Activated CD4-positive, alpha-beta T cell treated with anti-CD3 and anti-CD28 coated beads for 36 hours (primary cell): ENCODE measurements at places on chromosomes 2 and 18. TPM values are rescaled to one million over a fixed set of nuclear protein-coding genes. Genes with fewer than 3 reads are reported as not detected.

Gene INHBB
- total RNA-seq, result not detected

Gene GNLY
- 18.9 TPM for total RNA-seq

Gene C2orf68
- total RNA-seq, result 47.2 TPM

Gene FSHR
- total RNA-seq, result not detected

Gene PLA2R1
- not detected for total RNA-seq

Gene KHK
- 10.6 TPM for total RNA-seq

Gene TGFA
- total RNA-seq, result 0.07 TPM

Gene CAPN14
- total RNA-seq, result 0.64 TPM

Gene GCA
- total RNA-seq, result 25.5 TPM

Gene LOXHD1
- 0.07 TPM for total RNA-seq

Gene VWC2L
- not detected for total RNA-seq

Gene EIPR1
- total RNA-seq, result 58.2 TPM

Gene GKN2
- total RNA-seq, result not detected

Gene ALMS1
- 24.0 TPM for total RNA-seq

Gene HRH4
- 0.26 TPM for total RNA-seq

Gene STON1
- 1.3 TPM for total RNA-seq

Gene CXCR1
- total RNA-seq, result not detected

Gene UGT1A6
- total RNA-seq, result not detected

Gene RAB1A
- 77.1 TPM for total RNA-seq

Gene CCDC102B
- total RNA-seq, result 1.8 TPM

Gene EN1
- not detected for total RNA-seq

Gene FAM237A
- total RNA-seq, result not detected

Gene CHST9
- total RNA-seq, result not detected

Gene NOP58
- 180 TPM for total RNA-seq

Gene LINC00305
- not detected for total RNA-seq

Gene SATB2
- 0.21 TPM for total RNA-seq

Gene LONRF2
- 0.04 TPM for total RNA-seq

Gene NLRC4
- total RNA-seq, result 0.23 TPM

Gene SP110
- 96.2 TPM for total RNA-seq

Gene EML4
- total RNA-seq, result 74.1 TPM

Gene CRYBA2
- total RNA-seq, result not detected

Gene GALNT5
- total RNA-seq, result 0.04 TPM

Gene FER1L5
- total RNA-seq, result not detected

Gene CLEC4F
- total RNA-seq, result not detected

Gene WIPF1
- 188 TPM for total RNA-seq

Gene CHRNG
- not detected for total RNA-seq

Gene ANO7
- total RNA-seq, result 2.1 TPM

Gene DPP4
- 22.4 TPM for total RNA-seq

Gene NCKAP1
- total RNA-seq, result 9.1 TPM

Gene GBX2
- total RNA-seq, result not detected

Gene APLF
- total RNA-seq, result 2.5 TPM

Gene MEP1B
- total RNA-seq, result not detected
